ENCODE measurements at places on chromosomes 5 and 9.

GRCh38 chr5:84635235-84636055 is 250.8 kb upstream of the EDIL3 start:
- no peak for DNase-seq

- DNase-seq = no peak
Observed at GRCh38 chr5:158852622-158853021, 247.1 kb downstream of the EBF1 start.

DNA sequence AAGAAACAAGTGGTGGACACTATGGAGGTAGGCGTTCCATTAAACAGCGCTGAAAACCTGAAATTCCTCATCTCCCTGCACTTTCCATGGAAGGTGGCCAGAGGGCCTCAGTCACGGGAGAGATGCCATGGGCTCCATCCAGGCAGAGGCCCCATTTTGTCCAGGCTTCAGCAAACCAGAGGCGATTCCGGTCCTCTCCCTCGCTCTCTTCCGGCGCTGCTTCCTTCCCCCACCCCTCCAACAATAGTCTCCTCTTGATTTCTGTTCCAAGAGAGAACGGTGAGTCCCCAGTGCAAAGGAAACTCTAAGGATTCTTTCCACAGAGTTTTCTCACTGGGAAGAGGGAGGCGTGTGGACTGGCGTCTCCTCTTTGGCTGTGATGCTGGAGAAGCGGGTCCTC is 7.5 kb downstream of the ZNF366 start:
- no peak for DNase-seq

GRCh38 chr5:55305345-55305744 is 2.1 kb downstream of the DHX29 start:
- no peak for DNase-seq

DNA sequence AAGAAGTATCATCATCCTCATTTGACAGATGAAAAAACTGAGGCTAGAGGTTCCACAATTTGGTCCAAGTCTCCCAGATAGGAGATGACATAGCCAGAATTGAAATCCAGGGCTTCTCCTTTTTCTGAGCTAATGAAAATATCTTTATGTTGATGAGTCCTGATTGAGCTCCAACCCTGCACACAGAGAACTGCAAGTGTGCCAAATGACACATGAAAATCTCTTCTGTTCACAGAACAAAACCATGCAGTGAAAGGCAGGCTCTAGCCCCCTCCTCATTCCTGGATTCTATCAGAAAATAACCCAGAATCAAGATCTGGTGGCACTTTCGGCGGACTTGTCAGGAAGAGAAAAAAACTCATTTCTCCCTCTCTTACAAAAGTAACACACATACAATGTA is 124.0 kb downstream of the GLIS3 start:
- no peak for DNase-seq

DNA sequence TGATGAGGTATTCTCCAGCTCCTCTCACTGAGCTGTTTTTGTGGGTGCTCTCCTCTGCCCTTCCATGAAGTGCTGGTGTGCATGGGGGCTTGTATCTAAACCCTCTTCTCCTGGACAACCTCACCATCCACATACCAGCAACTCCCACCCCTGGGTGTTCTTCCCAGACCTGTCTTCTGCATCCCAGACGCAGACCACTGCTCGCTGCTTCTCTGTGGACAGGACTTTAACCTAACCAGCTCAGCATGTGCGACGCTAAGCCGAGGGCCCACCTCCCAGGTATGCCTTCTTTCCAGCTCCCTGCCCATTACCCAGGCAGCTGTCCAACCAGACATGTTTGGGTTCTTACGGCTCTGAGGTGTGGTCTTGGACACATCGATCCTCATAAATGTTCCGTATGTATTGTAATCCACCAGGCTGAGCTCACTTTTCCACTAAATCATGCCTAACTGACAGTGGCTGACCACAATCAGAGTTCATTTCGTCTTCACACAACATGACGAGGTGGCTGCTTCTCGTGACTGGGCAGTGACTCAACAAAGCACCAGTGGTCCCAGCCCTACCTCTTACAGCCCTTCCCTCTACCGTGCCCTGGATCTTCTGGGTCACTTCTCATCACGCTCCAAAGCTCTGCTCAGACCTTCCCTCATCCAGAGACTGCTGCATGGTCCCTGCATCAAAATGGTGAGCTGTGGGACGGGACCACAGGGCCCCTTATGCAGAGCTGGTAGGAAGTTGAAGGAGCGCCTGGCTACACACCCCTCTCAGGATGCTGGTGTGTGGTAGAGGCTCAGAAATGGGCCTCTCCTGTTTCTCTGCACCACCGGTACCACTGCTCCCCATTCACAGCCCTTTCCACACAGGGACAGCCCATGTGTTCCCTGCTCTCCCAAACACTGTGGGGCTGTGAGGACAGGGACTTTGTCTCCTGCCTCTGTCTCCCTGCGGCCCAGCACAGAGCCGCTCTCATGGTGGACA is 9.6 kb upstream of the PTGES2 start:
- DNase-seq = no peak

DNA sequence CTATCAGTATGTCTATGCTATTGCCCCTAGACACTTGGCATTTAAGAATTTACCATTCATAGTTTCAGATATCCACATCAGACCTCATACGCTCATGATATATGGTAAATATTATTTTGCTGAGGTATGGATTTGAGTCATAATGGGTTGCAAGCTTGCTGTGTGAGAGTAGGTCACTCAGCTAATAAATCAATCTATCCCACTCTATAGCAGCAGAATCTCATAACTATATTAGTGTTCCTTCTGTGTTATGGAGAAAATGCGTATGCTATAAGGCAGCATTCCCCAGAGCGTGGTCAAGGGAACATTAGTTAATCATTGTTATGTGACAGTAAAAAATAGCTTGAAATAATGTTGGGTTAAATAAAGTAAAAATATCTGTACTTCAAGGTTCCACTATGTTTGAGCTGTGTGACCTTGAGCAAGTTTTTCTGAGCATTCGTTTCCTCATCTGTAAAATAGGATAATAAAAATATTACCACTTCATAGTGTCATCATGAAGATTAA is 7.7 kb downstream of the TRIM32 start:
- DNase-seq = no peak

GRCh38 chr5:102843997-102844396 is 88.9 kb downstream of the PAM start:
- DNase-seq = no peak

All from stimulated activated CD4-positive, alpha-beta T cell treated with anti-CD3 and anti-CD28 coated beads, Interleukin-1b, Interleukin-23, amount 100 ng/mL, for 48 hours (primary cell).